ENCODE measurements at places on chromosomes 13 and 19.

DNA sequence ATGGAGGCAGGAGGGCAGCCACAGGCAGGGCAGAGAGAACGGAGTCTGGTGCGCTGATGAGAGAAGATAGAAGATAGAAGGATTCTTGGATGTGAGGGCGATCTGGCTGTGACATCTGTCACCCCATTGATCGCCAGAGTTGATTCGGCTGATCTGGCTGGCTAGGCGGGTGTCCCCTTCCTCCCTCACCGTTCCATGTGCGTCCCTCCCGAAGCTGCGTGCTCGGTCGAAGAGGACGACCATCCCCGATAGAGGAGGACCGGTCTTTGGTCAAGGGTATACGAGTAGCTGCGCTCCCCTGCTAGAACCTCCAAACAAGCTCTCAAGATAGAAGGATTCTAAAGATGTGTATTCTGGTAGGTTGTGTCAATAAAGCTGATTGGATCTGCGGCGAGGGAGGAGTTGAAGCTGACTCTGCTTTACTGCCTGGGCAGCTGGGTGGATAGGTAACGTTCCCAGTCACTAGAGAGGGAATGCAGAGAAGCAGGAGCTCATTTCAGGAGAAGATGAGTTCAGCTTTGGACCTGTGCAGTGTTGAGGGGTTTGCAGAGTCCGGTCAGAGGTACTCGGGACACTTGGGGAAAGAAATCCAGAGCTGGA lies 5.1 kb downstream of the UBAC2 start:
- peak; percentile 53 for DNase-seq

GRCh38 chr13:89454681-89455080 lies 1783.5 kb downstream of the SLITRK5 start:
- no peak for DNase-seq

- no peak for DNase-seq
These were observed 86.1 kb downstream of the THSD1 start for GRCh38 chr13:52319876-52320275.

GRCh38 chr13:113184568-113185440 lies 23.7 kb downstream of the PCID2 start:
- no peak for DNase-seq

DNA sequence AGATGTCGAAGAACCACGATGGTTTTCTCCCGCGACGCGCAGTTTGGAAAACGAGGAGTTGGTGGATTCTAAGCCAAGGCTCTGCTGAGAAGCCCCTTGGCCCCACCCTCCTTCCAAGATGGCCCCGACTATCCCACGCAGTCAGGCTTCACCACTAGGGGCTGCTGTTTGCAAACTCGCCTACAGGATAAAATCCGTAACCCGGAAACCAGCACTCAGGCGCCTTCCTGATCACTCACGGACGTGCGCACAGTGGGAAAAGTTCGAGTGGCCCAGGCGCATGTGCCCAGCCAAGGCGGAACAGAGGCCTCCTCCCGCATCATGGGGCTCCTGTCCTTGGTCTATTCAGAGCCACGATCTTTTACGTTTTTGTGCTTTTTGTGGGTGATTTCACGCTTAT lies 19.2 kb upstream of the UQCR11 start:
- peak; percentile 77 for DNase-seq

DNA sequence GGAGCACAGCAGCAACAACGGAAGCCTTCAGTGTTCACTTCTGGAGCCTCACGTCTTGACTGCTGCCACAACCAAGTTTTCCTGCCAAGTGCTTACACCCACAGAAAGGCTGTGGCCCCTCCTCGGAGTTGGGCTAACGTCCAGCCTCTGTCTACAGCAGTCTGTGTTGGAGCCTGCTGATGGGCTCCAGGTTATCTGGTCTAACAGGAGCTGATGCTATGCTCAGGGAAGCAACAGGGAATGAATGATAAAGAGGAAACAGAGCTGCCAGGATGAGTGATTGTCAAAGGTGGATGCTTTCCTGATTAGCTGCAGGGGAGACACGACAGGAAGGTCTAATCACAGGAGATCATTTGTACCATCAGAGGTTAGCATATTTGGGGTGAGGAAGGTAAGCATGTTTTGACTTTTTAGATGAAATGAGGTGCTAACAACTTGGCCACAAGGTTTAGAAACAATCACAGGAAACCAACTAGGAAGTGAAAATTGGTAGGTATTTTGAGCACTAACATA lies 53.8 kb upstream of the RCBTB2 start:
- DNase-seq: peak; percentile 55

- DNase-seq: no peak
These were observed 32.6 kb downstream of the TFDP1 start for GRCh38 chr13:113616991-113617749.

DNA sequence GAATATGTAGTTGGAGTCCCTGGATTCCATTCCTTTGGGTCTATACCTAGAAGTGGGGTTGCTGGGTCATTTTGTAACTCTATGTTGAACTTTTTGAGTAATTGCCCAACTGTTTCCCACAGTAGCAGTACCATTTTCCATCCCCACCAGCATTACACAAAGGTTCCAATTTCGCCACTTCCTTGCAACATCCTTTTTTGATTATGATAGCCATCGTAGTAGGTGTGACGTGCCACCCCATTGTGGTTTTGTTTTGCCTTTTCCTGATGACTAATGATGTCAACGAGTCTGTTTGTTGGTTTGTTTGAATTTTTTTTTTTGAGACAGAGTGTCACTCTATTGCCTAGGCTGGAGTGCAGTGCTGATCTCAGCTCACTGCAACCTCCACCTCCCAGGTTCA lies 3.3 kb upstream of the PEX11G start:
- DNase-seq: no peak

DNA sequence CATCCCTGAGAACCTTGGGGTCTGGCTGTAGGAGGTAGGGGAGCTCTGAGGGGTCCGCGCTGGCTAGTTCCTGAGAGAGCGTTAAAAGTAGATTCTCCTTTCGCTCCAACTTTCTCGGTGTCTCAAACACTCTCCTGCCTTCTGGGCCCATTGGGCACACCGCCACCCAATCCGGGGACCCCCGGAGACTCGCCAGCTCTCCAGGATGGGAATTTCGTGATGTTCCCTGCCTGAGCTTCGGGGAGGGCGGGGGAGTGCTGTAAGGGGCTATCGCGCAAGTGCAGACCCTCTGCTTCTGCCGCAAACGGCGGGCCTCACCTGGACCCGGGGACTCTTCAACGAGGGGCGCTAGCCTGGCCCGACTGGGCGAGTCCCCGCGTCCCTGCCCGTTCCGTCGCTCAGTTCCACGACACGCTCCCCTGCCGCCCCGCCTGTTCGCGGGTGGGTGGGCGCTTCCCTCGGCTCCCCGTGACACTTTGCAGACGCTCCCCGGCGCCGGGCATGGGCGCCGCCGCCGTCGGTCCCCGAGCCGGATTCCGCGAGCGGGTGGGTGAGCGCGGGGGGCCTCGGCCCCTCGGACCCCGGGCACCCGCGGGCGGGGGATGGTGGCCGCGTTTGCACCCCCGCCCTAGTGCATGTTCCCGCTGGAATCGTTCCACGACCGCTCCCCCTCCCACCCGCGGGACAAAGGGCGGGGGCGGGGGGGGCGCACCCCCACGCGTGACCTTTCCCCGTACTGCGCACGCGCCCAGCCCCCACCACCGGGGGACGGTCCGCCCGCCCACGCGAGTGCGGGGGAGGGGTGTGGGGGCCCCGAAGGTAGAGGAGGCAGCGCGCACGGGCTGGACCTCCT lies at the start of gene CCDC106:
Gene CCDC106, plus strand, starts transcription at position 481 of the 853 bp plus-strand sequence. CDS start 835 bp downstream, outside the sequence.
- peak; percentile 81 for DNase-seq

DNA sequence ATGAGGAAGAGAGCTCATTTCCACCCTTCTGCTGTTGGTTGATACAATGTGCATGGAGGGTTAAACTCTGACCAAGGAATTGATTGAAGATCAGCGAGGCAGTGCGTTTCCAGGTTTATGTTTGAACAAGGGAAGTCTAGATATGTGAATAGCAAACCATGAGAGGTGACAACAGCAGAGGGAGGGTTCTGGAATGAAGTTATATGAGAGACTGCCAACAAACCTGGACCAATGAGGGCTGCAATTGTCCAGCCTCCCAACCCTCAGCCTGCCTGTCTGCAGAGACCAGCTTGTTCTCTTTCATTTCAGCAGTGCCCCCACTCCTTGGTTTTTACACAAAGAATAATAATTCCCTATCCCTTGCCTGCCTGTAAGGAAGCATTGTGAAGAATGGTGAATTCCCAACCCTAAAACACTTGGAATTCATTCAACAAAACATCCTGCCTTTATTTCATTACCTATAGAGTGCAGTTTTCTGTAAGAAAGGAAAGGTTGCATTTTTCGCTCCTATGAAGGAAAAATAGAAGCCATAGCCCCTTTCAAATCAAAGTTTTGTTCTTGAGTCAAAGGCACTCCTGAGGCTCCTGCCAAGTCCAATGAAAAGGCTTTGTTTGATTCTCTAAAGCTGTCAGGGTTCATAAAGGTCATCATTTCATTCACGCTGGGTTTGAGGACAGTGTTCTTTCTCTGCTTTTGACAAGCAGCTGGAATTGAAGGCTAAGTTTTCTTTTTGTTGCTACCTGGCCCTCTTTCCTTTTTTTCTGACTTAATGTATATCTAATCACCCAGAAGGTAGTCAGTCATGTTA lies 53.6 kb upstream of the ABCC4 start:
- no peak for DNase-seq
